ENCODE measurements at places on chromosomes 7 and 10.

GRCh38 chr7:95334447-95334846 is 10.1 kb upstream of the PON1 start:
- DNase-seq: no peak

- no peak for DNase-seq
Observed at GRCh38 chr10:42973870-42974692, 102.8 kb upstream of the RET start.

DNA sequence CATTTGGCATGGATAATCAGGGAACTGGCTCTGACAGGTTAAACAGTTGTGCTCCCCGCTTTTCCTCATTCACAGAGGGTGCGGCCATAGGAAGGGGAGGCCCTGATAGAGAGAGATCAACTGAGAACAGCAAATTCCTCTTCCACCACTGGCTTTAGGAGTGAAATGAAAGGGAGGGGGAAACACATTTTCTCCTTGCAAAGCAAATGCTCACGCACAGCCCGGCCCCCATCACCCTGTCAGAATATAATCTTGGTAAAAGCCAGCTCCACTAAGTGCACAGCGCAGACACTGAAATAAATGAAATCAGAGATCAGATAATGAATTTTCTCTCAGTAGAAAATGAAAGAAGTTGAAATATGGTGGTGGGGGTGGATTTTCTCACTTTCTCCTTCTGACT is 187.2 kb downstream of the GLI3 start:
- no peak for DNase-seq

DNA sequence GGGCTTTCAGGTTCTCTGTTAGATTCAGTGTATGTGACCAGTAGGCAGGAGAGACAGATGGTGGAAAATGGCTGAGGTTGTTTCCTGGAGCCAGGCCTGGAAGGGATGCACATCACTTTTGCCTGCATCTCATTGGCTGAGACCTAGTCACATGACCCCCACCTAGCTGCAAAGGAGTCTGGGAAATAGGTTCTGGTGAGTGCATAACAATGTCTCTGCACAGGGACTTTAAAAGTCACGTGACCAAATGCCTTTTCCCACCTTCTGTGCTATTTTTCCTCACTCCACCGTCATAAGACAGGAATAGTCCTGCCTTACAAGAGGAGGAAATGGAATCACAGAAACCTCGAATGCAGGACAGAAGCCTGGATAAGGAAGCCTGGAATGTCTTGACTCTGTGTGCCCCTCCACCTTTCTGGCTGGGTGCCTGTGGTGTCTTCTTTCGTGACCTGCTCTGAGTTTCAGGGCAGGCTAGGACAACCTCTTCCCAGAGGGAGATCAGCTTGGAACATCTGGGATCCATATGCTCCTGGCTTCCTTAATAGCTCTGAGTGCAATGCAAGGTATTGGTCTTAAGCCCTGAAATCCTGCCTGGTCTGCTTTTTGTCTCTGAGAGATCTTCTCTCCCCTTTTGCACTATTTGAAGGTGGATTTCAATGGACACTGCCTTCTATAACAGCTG is 139.9 kb upstream of the ZNF438 start:
- no peak for DNase-seq

DNA sequence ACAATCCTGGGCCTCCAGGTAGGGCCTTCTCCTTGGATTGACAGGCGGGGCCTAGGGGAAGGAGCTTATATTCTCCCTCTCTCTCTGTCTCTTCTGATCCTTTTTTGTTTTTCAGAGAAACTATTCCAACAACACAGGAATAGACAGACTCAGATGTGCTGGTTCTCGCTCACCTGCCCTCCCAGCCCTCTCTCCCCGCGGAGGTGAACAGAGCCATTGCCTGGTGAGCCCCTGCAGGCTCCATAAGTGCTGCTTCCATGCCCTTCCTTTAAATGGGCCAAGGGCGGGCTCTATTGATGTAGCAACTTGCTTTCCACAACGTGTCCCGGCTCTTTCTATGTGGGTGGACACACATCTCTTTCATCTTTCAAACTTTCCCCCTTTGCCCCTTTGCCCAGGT is 47.2 kb upstream of the IGFBP3 start:
- no peak for DNase-seq

GRCh38 chr7:12534046-12534445 is 36.5 kb upstream of the SCIN start:
- no peak for DNase-seq

GRCh38 chr7:78768859-78769258 is 684.6 kb downstream of the MAGI2 start:
- DNase-seq: no peak

- no peak for DNase-seq
Observed at GRCh38 chr7:122702872-122703510, at the start of gene RNF148. Gene RNF148, minus strand, starts transcription at chr7:122702922. Its CDS starts 172 bp downstream, at chr7:122702750.

GRCh38 chr7:65820287-65820950 is 52.5 kb upstream of the VKORC1L1 start:
- DNase-seq: no peak

- no peak for DNase-seq
Observed at GRCh38 chr7:102834999-102835398, 77.8 kb upstream of the LRRC17 start.

GRCh38 chr7:29304756-29305155 is 110.2 kb downstream of the CHN2 start:
- no peak for DNase-seq

- no peak for DNase-seq
Observed at GRCh38 chr10:129104266-129105045, 362.6 kb upstream of the MGMT start.

DNA sequence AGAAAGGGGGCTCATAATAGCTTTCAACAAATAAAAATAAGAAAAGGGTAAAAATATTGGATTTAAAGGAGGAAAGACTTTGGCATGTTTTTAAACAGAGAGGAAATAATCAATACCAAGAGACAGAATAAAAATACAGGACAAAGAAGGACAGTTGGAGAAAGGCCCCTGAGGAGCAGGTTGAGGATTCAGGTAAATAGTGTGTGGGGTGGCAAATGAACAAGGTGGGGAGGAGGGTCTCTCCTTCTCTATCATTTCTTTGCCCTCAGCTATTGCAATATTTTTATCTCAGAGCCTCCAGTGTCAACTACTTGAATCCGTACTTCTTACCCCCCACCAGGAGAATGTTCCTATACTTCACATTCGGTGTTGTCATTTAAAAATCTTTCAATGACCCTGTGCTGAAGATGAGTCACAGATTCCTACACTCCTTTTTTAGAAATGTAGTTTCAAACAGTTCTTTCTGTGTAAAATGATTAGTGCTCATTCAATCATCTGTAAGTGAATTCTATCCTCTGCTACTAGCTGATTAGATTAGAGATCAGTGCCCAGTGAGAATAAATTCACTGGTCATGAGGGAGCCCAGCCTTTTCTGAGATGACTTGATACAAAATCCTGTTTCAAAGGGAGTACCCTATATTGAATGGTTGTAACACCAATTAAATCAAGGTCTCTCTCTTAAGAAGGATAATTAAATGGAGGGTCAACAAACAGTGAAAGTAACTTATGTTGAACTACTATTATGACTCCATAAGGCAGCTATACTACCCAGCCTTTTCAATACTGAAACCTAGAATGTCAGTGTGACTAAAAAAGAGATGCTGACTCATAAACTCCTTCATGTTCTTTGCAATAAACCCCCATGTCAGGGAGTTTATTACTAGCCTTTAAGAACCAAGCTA is 50.4 kb upstream of the WNT16 start:
- DNase-seq: no peak

DNA sequence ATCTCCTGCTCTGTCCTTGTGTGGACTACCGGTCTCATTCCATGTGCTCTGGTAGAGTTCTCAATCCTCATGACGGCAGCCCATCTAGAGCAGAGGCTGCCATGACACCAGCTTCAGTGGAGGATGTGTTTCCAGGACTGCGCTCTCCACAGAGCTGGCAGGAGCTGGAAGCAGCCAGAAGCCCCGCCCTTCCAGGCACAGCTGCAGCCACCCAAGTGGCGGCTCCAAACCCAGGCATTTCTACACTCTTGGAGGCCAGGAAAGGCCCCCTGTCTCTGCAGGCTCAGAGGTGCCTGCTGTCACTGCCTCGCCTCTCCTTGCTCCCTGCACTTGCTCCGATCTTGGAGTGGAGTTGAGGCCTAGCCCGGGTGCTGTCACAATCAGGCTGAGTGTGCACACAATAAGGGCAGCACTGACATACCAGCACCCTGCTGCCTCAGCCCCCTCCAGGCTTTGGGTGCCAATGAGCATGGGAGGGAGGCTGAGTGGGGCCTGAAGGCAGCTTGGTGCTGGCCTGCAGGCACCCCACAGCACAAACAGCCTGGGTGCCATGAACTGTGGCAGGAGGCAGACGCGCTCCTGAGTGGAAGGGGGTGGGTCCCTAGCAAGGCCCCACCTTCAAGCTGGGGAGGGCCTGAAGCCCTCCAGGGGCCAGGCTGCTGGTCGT is 122.1 kb downstream of the LRRN3 start:
- no peak for DNase-seq

DNA sequence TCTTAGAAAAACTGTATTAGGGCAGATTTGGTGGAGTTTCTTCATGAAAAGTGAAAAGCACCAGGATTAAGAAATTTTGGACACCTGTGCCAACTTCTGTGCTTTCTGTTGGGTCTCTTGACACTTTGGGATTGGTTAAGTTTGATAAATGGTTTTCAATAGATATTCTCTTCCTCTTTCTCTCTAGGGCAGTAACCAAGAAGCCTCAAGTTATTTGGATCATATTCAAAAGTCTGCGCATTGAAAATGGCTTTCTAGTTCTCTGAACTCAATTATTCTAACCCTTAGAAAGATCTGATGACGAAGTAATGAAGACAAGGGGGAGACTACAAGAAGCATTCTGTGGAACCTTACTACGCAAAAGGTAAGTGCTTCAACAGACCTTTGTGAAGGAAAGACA is 144.0 kb upstream of the CCDC6 start:
- DNase-seq: no peak

- DNase-seq: no peak
Observed at GRCh38 chr10:4671451-4672145, 154.4 kb upstream of the AKR1E2 start.

GRCh38 chr7:33702514-33703054 is 202.8 kb upstream of the BMPER start:
- DNase-seq: no peak

- DNase-seq: no peak
Observed at GRCh38 chr10:102682416-102682815, 31.8 kb downstream of the ARL3 start.

DNA sequence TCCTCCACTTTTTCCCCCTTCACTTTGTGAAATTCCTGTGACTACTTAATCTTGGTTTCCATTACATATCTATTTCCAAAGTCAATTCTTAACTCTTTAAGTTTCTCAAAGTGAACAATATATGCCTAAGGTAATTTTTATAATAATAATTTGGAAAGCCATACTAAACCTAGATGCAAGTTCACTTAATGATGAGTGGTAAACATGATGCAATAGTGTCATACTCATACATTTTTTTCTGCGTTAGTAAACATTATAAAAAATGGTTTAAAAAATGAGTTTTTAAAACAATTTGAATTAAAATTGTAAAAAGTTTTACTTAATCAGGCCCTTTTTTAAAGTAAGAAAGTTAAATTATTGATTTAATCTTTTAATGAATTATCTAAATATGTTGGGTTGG is 659.4 kb upstream of the FZD8 start:
- DNase-seq: no peak

- no peak for DNase-seq
Observed at GRCh38 chr10:8171008-8171407, 116.5 kb downstream of the GATA3 start.

DNA sequence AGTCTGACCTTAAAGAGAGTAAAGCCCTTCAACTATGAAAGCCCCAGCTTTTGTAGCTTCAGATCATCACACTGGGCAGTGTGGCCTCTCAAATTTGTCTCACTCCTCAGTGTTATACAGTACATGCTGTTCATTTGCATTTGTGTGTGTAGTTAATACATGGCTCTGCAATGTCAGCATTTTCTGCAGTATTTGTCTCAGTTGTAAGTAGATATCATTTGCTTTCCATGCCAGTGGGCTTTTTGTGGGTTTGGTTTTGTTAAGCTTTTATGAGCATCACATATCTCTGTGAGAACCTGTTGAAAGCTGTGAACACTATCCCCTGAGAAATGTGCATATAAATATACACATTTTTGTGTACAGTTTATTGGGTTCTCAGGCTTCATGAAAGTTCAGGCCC is 57.0 kb downstream of the ZNF277 start:
- DNase-seq: no peak

DNA sequence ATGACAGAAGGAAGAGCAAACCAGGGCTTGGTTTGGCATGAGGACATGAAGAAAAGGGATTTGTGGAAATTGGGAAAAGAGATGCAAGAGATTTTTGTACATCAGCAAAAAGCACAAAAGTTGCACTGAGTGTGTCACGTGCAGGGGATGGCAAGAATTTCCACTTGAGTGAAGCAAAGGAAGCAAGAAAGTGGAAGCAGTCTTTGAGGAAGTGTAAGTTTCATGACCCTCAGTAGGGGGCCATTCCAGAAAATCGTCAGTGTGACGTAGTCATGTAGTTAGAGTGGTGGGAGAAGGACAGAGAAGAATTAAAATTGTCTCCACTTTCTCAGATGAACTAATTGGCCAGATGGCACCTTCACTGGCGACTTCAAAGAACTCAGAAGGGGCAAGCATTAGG is 123.3 kb upstream of the FZD1 start:
- no peak for DNase-seq

DNA sequence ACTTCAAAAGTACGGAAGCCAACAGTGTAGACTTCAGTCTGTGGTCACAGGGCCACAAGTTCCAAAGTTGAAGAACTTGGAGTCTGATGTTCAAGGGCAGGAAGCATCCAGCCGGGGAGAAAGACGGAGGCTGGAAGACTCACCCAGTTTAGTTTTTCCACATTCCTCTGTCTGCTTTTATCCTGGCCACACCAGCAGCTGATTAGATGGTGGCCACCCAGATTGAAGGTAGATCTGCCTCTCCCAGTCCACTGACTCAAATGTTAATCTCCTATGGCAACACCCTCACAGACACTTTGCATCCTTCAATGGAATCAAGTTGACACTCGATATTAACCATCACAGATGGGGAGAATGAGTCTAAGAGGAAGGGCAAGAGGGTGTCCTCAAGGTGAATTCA is 19.3 kb upstream of the FRMD4A start:
- no peak for DNase-seq

DNA sequence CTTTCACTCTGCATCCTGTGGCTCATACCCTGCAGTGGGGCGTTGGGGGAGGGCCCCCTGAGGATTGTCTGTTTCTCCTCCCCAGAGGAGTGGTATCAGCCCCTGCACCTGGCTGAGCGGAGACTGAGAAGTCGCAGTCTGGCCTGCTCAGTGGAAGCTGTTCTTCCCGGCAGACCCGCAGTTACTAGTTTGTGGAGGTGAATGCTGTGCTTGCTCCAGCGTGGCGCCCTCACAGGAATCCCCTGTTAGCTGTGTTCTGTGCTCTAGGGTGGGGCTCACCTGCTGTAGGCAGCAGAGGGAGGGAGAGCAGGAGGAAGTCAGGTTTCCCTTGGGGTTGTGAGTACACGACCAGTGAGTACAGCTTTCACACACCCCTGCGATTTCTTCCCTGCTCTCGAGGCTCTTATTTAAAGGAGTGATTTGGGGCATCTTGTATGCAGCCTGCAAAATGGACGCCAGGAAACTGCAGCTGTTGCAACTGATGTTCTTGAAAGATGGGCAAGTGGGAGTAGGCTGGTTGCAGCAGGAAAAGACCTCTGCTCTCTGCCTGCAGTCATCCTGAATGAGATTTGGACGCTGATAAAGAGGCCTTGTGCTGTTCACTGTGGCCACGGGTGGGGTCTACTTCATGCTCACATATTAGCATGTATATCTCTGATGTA is 66.4 kb downstream of the HK1 start:
- no peak for DNase-seq

GRCh38 chr10:74008212-74008731 is 10.4 kb downstream of the VCL start:
- no peak for DNase-seq

- DNase-seq: no peak
Observed at GRCh38 chr10:44394696-44395381, 9.9 kb upstream of the CXCL12 start.

- no peak for DNase-seq
Observed at GRCh38 chr7:84477786-84478478, 283.3 kb upstream of the SEMA3A start.

Data from activated CD4-positive, alpha-beta T cell treated with anti-CD3 and anti-CD28 coated beads for 24 hours (primary cell).